ENCODE measurements at places on chromosomes 13 and 19.

DNA sequence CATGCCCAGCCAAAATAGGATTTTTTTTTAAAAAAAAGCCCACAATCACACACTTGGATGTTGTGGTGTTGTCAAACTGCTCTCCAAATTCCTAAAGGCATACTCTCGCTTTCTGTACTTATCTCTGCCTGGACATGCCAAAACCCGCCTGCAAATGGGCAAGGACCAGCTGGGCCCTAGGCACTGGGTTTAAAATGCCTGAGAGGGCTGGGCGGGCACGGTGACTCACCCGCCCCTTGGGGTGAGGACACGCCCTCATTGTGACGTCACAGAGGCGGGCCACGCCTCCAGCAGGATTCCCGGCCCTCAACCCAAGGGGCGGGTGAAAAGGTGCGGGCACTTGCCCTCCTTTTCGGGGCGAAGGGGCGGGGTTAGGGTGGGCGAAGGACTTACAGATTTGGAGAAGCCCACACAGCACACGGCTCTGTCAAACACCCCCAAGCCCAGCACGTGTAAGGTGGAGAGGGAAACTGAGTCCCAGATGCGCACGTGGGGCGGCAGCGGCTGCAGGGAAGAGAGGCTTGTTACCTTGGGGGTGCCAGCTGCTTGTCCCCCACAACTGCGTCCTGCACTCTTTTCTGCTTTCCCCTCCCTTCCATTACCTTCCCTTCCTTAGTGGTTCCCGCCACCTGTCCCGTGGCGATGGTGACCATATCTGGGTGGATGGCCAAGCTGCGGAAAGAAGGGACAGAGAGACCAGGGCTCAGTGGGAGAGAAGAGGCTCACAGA lies 6.6 kb downstream of the EML2 start:
- DNase-seq = peak; percentile 96

- DNase-seq = no peak
Measured at GRCh38 chr19:3506384-3507340, 551 bp downstream of the FZR1 start.

DNA sequence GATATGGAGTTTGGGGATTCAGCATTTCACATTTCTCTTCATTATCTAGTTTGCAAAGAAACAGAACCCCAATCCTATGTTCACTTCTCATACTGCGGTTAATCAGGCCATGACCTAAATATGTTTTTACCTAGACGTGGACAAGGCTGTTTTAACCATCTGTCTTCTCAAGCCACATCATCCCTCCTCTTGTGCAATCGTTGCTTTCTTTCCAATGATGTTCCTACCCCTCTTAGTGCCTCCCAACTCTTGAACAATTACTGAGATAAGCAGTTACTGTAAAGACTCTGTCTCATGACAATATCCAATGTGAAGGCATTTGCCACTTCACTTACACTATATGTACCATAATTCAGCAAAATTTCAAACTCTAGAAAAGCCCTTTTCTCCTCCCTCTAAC lies 406.2 kb downstream of the LIG4 start:
- no peak for DNase-seq

DNA sequence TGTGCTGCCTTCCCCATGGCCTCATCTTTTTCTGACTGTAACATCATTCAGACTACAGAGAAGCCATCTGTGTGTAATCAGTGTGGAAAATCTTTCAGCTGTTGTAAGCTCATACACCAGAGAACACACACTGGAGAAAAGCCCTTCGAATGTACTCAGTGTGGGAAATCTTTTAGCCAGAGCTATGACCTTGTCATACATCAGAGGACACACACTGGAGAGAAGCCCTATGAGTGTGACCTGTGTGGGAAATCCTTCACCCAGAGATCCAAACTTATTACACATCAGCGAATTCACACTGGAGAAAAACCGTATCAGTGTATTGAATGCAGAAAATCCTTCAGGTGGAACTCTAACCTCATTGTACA lies 17.2 kb upstream of the ZNF8 start:
- no peak for DNase-seq

DNA sequence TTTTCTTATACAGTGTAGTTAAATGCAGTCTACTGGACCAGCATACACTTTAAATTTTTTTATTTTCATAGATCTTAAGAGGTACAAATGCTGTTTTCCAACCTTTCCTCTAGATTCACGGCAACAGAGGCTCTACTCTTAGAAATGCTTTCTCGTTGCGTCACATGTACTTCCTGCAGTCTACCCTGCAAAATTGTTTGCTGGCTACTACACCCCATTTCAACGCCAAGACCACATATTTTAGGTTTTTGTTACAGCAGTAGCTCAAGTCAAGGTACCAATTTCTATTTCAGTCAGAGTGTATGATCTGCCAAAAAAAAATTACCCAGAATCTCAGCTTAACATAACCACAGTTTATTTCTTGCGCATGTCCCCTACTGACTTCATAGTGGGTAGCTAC lies 94.1 kb downstream of the TNFSF13B start:
- DNase-seq = no peak

DNA sequence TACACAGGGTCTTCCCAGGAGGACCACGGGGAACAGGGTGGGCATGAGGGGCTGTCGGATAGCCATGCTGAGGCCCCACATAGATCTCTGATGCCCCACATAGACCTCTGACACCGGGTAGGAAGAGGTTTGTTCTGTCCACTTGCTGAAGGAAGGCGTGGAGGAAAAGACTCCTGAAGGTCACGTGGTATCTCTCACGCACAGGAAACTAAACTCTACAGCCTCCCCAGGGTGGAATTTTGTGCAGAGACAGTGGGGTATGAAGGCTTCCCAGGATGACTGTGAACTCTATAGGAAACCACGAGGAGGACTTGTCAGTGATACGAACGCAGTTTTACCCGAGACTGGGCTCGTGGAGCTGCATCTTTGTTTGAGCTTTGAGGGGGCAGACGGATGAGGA lies 2.8 kb downstream of the EVI5L start:
- DNase-seq = no peak

- DNase-seq = no peak
Measured at GRCh38 chr13:107461751-107462150, 753.6 kb downstream of the LIG4 start.

- DNase-seq = peak; percentile 39
Measured at GRCh38 chr13:57631596-57632275, at the start of gene PCDH17. Gene PCDH17 (plus strand): TSS chr13:57631744. CDS start chr13:57632547, 803 bp downstream.

GRCh38 chr13:97448503-97449251 lies 14.7 kb downstream of the RAP2A start:
- no peak for DNase-seq

GRCh38 chr13:97030705-97031452 lies 36.6 kb upstream of the OXGR1 start:
- DNase-seq = peak; percentile 47

DNA sequence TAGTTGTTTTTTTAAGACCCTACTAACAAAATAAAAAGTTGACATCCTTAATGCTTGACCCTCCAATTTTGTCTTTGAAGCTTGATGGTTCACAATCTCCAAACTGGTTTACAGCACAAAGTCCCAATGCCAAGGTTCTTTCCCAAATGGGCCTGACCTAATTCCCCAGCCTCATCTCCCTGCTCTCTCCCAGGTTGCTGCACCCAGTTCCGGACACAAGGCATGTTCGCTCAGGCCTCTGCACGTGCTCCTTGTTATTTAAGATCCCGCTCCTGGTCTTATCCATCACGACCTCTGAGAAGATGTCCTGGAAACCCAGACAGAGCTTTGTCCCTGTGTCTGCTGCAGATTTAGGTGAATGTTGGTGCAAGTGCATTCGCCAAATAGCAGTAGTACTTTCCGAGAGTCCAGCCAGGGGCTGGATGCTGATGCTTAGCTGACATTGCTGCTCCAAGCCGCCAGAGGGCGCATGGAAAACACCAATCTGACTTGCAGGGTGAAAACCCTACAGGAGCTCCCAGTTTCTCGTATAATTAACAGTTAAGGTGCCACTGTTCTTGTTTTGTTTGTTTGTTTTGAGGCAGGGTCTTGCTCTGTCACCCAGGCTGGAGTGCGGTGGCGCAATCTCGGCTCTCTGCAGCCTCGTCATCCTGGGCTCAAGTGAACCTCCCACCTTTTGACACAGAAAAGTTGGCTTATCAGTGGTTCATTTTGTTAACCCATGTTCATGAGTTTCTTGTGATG lies 18.5 kb downstream of the LYPD3 start:
- peak; percentile 85 for DNase-seq

DNA sequence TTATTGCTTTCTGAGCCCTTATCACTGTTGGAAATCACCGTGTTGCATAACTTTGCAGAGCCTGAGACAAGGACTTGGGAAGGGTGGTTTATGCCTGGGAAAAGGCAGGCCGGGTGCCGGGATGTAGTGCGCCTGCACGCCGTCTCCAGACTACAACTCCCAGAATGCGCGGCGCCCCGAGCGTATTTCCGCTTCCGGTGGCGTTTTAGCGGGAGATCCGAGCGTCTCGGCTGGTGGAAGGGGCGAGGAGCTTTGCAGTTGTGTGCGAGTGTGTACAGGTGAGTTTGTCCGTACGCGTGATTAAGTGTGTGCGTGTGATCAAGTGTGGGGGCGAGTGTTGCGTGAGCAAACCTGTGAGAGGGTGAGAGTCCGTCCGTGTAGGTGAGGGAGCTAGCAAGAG lies 75.4 kb downstream of the PEG3 start:
- DNase-seq = no peak

All from D341Med (cell line).